Activated T-cell treated with anti-CD3 and anti-CD28 coated beads, Interleukin-2, amount 50 U/mL, for 24 hours (primary cell): ENCODE measurements at places on chromosomes 6 and 20.
A peak's percentile ranks its signal among the peaks of the same experiment; 100 is the strongest.

GRCh38 chr6:27768556-27768955 lies 143.6 kb downstream of the OR2B2 start:
- no peak for DNase-seq
- peaks cover 13% of the 10 kb centered on the region for H3K4me1 ChIP-seq
- H3K27me3 ChIP-seq = peaks cover 6% of the 10 kb centered on the region
- H3K27ac ChIP-seq = no peak overlapping the region
- no peak overlapping the region for H3K4me3 ChIP-seq

DNA sequence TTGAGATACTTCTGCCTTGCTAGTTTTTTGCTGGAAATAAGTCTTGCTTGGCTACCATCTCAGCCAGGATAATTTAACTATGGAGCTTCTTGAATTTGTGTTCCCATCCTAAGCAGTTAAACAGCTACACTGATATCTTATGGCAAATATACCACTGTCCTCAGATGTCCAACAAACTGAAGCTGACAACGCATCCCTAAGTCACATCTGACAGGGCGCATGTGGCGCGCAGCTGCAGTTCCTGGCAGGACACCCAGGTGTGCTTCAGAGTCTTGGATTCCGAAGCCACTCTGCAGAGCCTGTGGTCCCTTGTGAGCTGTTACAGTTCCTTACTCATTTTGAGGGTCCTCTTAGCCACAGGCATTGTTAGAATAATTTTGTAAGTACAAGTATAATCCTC lies 127.9 kb downstream of the WDR27 start:
- no peaks in the 10 kb centered on the region for H3K27me3 ChIP-seq
- DNase-seq = no peak
- H3K36me3 ChIP-seq = peaks cover 4% of the 10 kb centered on the region
- H3K4me1 ChIP-seq = peaks cover 5% of the 10 kb centered on the region

GRCh38 chr6:24229696-24230405 lies 103.8 kb downstream of the NRSN1 start:
- no peak for DNase-seq
- no peak overlapping the region for H3K27ac ChIP-seq
- H3K4me1 ChIP-seq = peaks cover 5% of the 10 kb centered on the region
- H3K27me3 ChIP-seq = peaks cover 53% of the 10 kb centered on the region
- H3K4me3 ChIP-seq = no peak overlapping the region

- no peak overlapping the region for H3K4me3 ChIP-seq
- DNase-seq = peak; percentile 75
- peaks cover 12% of the 10 kb centered on the region for H3K4me1 ChIP-seq
- H3K27me3 ChIP-seq = no peaks in the 10 kb centered on the region
- H3K27ac ChIP-seq = no peak overlapping the region
These were observed 40.6 kb downstream of the ISM1 start for GRCh38 chr20:13261460-13262301.

- peak overlapping the region; percentile 96 for H3K4me3 ChIP-seq
- H3K36me3 ChIP-seq = peaks cover 36% of the 10 kb centered on the region
- H3K27me3 ChIP-seq = no peaks in the 10 kb centered on the region
- H3K4me1 ChIP-seq = peaks cover 39% of the 10 kb centered on the region
These were observed 760 bp upstream of the IBTK start for GRCh38 chr6:82248273-82248735.

DNA sequence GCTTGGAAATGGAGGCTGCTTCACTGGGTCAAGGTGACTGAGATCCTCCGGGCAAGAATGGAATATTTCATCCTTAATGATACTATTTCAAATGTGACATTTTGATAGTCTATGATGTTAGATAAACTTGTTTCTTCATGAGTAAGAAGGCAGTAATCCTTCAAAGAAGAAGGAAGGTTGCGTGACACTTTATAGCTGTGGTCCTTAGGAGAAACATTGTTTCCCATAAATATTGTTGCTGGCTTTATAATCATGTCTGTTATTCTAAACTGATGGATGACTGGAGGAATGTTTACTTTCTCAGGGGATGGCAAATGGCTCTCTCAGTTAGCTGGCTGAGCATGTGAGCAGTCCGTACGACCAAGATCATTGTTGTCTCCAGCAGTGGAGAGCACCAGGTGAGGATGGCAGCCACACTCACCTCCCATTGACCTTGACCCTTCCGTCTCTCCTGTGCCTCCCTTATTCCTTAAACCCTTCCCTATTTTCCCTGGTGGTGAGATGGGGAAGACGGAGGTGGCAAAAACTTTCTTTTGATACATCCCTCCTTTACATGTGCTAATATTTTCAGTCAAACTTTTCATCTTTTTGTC lies 171.2 kb upstream of the OLIG3 start:
- H3K4me1 ChIP-seq = peaks cover 21% of the 10 kb centered on the region
- no peak overlapping the region for H3K4me3 ChIP-seq
- H3K27me3 ChIP-seq = peaks cover 8% of the 10 kb centered on the region
- no peak for DNase-seq

- no peaks in the 10 kb centered on the region for H3K36me3 ChIP-seq
- peak; percentile 37 for DNase-seq
- H3K27ac ChIP-seq = no peak within 1 kb of the TSS
- peaks cover 45% of the 10 kb centered on the region for H3K27me3 ChIP-seq
These were observed at the start of gene LAMA2 for GRCh38 chr6:128882991-128883611. TSS of gene LAMA2 (plus strand) at chr6:128883138. CDS start at chr6:128883246, 108 bp downstream.

DNA sequence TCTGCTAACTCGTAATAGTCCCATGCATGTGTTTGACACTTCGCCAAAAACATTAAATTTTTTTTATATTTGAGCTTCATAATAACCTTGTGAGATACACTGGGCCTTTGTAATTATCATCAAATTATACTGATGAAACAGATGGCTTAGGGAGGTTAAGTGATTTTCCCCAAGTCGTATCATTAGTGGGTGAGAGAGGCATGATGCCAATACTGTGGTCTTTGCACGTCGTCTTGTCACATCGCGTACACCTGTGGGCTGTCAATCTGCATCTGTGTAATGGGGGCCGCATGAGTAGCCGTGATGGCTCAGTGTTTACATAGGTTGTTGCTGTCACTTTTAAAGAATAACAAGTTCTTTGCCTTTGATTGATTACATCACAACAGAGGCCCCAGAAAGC lies 1.7 kb downstream of the PRL start:
- H3K4me3 ChIP-seq = no peak overlapping the region
- no peaks in the 10 kb centered on the region for H3K36me3 ChIP-seq
- H3K27ac ChIP-seq = no peak overlapping the region
- H3K4me1 ChIP-seq = no peaks in the 10 kb centered on the region
- no peaks in the 10 kb centered on the region for H3K27me3 ChIP-seq

GRCh38 chr6:33710296-33711121 lies 991 bp downstream of the UQCC2 start:
- no peaks in the 10 kb centered on the region for H3K27me3 ChIP-seq
- peak; percentile 46 for DNase-seq
- H3K4me1 ChIP-seq = peaks cover 43% of the 10 kb centered on the region
- H3K4me3 ChIP-seq = peak overlapping the region; percentile 96

- peaks cover 33% of the 10 kb centered on the region for H3K36me3 ChIP-seq
- no peaks in the 10 kb centered on the region for H3K27me3 ChIP-seq
- peaks cover 29% of the 10 kb centered on the region for H3K4me1 ChIP-seq
- no peak overlapping the region for H3K27ac ChIP-seq
These were observed 1.2 kb downstream of the LIME1 start for GRCh38 chr20:63737695-63737944.

DNA sequence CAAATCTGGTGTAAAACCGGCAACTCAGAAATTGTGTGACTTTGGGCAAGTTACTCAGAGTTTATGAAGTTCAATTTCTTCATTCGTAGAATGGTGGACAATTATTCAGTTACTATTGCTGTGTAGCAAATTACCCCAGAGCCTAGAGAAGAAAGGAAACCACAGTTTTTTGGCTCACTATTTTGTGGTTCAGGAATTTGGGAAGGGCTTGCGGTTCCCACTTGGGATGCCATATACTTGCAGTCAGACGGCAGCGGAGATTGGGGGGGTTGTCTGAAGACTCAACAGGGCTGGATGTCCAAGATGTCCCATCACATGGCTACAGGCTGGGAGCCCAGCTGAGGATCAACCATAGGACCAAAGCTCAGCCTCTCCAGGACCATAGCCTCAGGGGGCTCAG lies 108.1 kb downstream of the PCSK2 start:
- H3K27me3 ChIP-seq = peaks cover 2% of the 10 kb centered on the region
- H3K36me3 ChIP-seq = no peaks in the 10 kb centered on the region
- H3K27ac ChIP-seq = no peak overlapping the region
- no peaks in the 10 kb centered on the region for H3K4me1 ChIP-seq
- no peak overlapping the region for H3K4me3 ChIP-seq

GRCh38 chr6:30508890-30509736 lies 19.8 kb downstream of the HLA-E start:
- peak overlapping the region; percentile 92 for H3K27ac ChIP-seq
- peak overlapping the region; percentile 52 for H3K4me3 ChIP-seq
- H3K4me1 ChIP-seq = peaks cover 61% of the 10 kb centered on the region
- DNase-seq = peak; percentile 61

DNA sequence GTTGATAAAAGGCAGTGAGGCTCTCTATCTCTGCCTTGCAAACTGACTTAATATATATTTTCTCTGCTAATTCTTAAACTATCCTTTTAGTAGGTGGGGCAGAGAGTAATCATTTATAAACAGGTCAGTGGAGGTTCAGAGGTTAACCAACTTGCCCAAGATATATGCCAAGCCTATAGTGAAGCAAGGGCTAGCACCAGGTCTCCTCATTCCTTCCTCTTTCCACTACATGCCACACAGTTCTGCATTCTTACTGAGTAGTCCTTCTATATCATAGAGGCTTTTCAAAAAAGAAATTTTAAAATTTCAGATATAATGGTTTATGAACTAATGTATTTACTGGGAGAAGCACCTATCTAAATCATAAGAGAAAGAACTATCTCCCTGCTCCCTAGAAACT lies 8.5 kb downstream of the ARG1 start:
- DNase-seq = no peak
- peaks cover 81% of the 10 kb centered on the region for H3K36me3 ChIP-seq
- no peaks in the 10 kb centered on the region for H3K4me1 ChIP-seq
- H3K4me3 ChIP-seq = no peak overlapping the region
- no peak overlapping the region for H3K27ac ChIP-seq
- H3K27me3 ChIP-seq = no peaks in the 10 kb centered on the region

DNA sequence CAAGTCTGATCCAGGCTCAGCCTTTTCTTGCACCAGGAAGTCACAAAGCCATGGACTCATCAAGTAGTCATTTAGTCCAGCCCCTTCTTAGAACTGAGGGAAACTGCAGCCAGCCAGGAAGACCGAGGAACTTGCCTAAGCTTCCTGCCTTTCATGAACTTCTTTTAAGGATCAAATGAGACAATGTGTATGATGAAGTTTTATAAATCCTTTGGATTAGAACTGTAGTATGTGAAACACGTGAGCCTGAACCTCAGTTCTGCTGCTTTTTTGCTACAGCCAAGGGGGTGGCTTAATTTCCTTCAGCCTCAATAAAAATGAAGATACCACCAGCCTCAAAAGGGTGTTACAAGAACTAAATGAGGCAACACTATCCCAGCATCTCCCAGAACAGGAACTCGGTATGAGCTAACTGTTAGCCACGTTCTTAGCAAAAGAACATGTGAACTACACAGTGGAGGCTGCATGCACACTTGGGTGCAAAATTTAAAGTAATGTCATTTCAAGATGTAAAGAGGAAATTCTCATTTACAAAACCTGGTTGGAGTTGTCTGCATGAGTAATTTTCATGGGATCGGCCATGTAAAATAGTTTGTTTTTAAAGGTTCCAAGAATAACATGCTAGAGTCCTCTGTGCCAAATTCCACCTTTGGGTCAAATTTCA lies 76.0 kb upstream of the TBC1D7 start:
- H3K27ac ChIP-seq = no peak overlapping the region
- H3K4me1 ChIP-seq = peaks cover 11% of the 10 kb centered on the region
- no peaks in the 10 kb centered on the region for H3K36me3 ChIP-seq
- no peaks in the 10 kb centered on the region for H3K27me3 ChIP-seq

- H3K4me3 ChIP-seq = peak overlapping the region; percentile 3
- H3K27ac ChIP-seq = peak overlapping the region; percentile 89
- no peak for DNase-seq
- H3K36me3 ChIP-seq = peaks cover 47% of the 10 kb centered on the region
- H3K4me1 ChIP-seq = peaks cover 40% of the 10 kb centered on the region
- H3K27me3 ChIP-seq = no peaks in the 10 kb centered on the region
These were observed 27.2 kb downstream of the MCUR1 start for GRCh38 chr6:13787137-13787536.
